ENCODE measurements at places on chromosomes 4 and X. TPM values are rescaled to one million over a fixed set of nuclear protein-coding genes. Genes with fewer than 3 reads are reported as not detected.

The CLTRN gene
- 18.8 TPM for polyA plus RNA-seq

The RNF212 gene
- polyA plus RNA-seq = 19.8 TPM

The ANKRD50 gene
- 32.1 TPM for polyA plus RNA-seq

The FDCSP gene
- 0.68 TPM for polyA plus RNA-seq

The NEUROG2 gene
- polyA plus RNA-seq = not detected
